Iris pigment epithelial cell (primary cell): ENCODE measurements at places on chromosomes 3 and 15.
A peak's percentile ranks its signal among the peaks of the same experiment; 100 is the strongest.

GRCh38 chr3:187673012-187673411 is 2.8 kb upstream of the SST start:
- no peak for DNase-seq

DNA sequence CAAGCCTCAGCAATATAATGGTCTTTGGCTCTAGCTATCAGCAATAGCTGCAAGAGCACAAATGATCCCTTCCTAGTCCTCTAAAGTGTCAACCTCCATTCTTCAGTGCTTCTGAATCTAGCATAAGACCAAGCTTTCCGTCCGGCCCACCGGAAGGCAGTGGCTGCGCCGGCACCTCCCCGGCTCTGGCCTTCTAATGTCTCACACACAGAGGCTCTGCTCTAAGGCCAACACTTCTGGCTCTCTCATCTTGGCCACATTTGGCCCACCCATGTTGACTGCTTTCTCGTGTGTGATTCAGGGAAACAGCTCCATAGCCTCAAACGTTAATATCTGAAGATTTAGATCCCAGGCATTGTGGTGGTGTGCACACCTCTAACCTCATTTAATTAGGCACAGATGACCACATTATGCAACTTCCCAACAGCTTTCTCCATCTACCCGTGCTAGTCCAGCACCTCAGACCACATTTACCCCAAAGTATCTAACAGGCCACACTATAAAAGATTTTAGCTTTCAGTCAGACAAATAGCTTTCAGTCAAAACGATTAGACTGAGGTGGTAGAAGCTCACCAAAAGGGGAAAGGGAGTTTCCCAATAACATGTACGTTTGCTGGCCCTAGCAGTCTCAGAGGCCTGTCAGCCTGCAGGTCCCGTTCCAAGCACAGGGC is 19.3 kb downstream of the SLC51A start:
- no peak for DNase-seq

DNA sequence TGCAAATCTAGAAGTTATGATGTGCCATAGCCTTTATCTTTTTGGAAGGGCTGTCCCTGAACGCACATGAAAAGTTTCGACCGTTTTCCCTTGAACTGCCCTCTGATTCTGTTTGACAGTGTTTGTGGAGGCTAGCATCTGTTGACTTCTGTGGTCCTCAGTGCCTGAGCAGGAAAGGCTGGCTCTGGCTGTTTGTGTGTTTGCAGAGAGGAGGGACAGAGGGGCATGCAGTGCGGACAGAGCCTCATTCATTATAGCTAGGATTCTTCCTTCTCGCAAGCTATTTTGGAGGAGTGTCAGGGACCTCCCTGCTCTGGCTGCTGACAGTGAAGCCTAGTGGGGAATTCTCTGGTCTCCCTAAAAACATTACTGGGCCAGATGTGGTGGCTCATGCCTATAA is 64.5 kb downstream of the CDAN1 start:
- DNase-seq = no peak

GRCh38 chr3:159441279-159441678 is 547.4 kb upstream of the IL12A start:
- DNase-seq = no peak

- no peak for DNase-seq
These were observed 240.2 kb downstream of the CD47 start for GRCh38 chr3:107850681-107851080.

- DNase-seq = no peak
These were observed 35.0 kb downstream of the ACAA1 start for GRCh38 chr3:38101811-38102443.

DNA sequence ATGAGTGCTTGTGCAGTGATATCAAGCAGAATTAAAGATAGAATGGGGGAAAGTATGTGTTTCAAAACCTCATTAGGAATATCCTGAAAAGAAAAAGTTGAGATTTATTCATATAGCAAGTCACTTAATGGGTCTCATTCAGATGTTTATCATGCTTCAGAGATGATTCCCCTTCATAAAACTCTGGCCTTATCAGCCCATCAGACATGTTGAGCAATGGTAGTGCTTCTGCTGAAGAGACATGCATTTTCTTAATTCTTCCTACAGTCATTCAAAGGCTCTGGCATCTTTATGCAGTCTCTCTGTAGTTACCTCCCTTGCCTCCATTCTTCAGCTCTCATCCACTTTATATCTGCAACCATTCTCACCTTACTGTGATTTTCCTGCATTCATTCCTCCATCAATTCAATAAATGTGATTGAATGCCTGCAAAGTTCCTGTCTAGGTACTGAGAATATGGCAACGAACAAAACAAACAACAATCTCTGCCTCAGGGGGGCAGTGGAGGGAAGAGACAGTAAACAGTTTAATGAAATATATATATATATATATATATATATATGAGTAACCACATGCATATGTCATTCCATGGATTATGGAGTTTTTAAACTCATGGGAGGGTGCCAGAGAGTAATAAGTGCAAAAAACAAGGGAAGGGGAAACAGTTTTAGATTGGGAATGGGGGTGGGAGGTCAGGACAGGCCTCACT is 138.5 kb downstream of the NECTIN3 start:
- peak; percentile 91 for DNase-seq

DNA sequence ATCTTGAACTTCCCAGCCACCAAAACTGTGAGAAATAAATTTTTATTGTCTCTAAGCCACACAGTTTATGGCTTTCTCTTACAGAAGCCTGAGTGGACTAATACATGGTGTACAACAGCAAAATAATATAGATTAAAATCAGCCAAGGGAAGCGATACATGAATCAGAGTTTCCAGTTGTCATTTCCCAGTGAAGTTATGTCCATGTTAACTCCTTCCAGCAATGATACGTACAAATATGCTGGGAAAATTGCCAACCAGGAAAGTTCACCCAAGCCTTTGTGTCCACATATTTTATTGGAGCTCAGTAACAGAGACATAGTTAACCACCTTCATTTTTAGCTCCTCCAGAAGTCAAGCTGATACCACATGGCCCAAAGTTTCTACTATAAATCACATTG is 280.9 kb upstream of the KCNMB2 start:
- peak; percentile 82 for DNase-seq

- no peak for DNase-seq
These were observed 32.7 kb downstream of the IQSEC1 start for GRCh38 chr3:13040361-13041074.

DNA sequence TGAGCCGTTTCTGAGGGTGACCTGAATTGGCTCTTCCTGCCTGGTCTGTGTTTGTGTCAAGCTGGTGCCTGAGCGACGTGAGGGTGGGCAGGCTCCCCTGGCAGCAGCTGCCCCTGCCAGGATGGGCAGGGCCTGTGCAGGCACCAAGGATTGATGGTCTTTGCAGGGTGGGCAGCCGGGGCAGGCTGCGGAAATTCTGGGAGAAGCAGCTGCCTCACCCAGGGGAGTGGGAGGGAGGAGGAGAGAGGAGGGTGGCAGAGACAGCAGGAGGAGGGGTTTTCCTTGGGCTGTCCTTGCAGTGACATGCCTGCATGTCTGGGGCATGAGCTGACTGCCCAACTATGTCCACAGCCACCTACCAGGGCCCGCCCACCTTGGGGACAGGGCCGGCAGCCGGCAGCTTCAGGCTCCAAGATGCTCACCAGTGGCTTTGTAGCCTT is 27.9 kb upstream of the SLC6A6 start:
- no peak for DNase-seq

- no peak for DNase-seq
These were observed 1.5 kb downstream of the ARPC4 start for GRCh38 chr3:9794400-9794799.
